Central memory CD4-positive, alpha-beta T cell (primary cell): ENCODE measurements at places on chromosomes 13 and 19.

DNA sequence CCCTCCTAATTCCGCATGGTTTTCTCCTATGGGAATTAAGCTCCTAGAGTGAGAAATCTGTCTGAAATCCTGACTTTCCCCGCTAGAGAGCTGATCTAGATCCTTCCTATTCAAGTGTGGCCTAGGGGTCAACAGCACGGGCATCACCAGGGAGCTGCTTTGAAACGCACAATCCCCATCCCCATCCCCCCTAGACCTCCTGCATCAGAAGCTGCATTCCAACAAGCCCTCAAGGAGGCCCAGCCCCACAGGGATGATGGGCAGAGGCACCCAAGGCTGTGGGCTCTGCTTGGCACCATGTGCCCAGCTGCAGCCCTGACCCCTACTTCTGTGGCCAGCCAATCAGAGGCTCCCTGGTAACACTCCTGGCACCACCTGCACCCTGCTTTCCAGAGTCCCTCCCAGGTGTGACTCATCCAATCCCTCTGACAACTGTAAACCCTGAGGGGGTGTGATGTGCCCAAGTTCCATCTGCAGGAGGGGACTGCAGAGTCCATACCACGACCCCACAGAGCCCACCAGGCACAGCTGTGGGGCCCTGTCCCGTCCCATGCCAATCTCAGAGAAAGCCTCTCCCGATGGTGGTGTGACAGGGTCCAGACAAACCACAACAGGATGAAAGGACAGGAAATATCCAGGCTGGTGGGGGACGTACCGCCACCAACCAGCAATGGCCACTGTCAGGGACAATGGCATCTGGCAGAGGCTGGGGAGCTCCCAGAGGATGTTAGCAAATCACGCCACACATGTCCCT is 19.8 kb upstream of the SLC35E1 start:
- DNase-seq, result no peak

DNA sequence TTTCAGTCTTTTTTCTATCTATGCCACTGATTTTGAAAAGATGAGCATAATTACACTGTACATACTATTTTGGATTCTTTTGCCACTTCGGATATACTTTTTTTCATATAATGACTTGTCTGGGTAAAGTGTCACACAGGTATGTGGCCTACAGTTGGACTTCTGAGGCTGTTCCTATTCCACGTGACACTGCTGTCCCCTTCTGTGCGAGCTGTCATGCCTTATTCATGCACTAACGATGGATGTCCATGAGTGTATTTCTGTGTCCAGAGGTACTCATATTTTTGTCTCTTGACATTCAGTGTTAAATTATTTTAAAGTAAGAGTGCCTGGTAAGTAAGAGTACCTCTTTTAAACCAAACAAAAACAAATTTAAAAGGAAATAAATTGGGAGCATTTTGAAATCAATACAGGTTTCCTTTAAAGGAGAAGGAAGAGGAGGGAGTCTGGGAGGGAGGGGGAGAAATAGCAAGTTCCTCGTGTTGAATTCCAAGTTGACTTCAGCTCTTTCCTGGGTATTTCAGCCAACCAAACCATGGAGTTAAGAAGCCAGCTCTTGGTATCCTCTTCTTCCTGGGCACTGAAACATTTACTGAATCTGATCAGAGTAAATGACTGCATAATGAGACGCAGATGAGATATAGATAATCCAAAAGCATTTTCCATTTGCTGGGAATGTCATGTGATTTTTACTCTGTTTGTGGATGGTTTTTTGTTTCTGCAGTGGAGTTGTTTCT is 61.3 kb downstream of the TNFRSF19 start:
- no peak for DNase-seq

DNA sequence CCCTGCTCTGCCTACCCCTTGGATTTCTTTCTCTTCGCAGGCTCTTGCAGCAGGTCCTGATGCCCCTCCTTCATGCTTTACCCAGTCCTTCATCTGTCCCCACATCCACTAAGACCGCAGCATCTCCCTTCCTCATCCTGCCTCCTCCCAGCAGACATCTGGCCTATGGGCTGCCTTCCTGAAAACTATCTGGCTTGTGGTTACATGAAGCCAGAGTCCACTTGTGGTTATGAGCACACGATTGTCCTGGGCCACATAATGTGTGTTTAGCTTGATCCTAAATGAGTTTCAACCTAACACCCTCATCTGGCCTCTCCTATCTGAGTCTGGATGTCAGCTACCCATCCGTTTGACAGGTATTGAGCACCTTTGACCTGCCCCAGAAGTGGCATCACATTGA is 5.5 kb upstream of the ZNF175 start:
- no peak for DNase-seq

DNA sequence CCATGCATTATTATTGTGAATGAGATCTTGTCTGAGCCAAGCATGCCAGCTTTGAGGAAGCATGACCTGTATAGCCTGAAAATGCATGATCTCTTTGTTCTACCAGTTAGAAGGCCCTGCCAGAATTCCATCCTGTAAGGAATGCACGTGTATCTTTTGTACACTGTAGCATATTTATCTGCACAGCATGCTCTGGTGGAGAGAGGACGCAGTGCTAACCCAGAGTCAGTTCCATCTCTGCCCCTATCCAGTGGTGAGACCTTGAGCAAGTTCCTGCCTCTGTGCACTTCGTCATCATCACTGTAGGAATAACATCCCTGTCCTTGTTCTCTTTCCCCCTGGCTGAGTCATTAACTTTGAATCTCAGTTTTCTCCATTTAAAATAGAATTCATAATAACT is 233.8 kb downstream of the SLC7A1 start:
- no peak for DNase-seq

- no peak for DNase-seq
Measured at GRCh38 chr19:6223461-6224307, 56.1 kb downstream of the MLLT1 start.

- no peak for DNase-seq
Measured at GRCh38 chr19:12800466-12800770, 1.2 kb downstream of the PRDX2 start.

GRCh38 chr13:30850204-30850866 is 55.7 kb upstream of the MEDAG start:
- no peak for DNase-seq
